Activated naive CD4-positive, alpha-beta T cell treated with Interleukin-2 at 50 U/mL for 16 hours (primary cell): ENCODE measurements at places on chromosomes 16 and 17.

DNA sequence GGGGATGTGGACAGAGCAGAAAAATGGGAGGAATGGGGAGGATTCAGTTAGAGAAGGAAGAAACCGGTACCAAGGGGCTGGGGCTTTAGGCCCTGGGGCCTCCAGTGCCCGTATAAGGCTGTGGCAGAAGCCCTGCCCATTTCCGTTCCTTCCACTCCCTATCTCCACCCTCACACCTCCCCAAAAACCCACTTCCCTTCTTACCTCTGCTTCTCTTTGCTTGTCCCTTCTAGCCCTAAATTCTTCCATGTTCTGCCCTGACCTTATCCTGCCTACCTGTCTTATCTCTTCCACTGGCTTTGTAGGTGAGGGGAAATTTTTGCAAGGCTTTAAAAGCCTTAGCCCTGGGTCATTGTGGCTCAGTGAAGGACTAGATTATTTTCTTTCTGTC lies 4.1 kb downstream of the RNF167 start:
- peak; percentile 40 for DNase-seq

GRCh38 chr16:78421181-78421708 lies 321.8 kb downstream of the WWOX start:
- no peak for DNase-seq

GRCh38 chr17:79796444-79796762 lies 474 bp downstream of the CBX8 start:
- no peak for DNase-seq

- DNase-seq = no peak
Measured at GRCh38 chr17:58703137-58703915, 10.9 kb downstream of the RAD51C start.

DNA sequence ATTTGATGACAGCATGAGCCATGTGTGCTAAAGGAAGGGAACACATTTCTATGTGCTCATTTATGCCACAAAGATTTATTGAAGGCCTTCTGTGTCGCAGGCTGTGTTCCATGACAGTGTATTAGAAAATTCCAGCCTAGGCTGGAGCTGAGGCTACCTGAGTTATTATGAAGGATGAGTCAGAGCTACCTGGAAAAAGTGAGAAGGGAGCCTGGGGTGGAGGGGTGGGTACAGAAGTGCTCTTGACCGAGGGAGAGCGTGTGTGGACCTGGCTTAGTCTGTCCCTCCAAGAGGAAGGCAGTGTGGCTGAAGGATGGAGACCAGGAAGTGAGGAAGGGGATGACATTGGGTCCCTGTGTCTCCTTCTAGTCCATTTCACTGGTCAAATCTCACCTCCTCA lies 98.3 kb downstream of the N4BP1 start:
- no peak for DNase-seq

- DNase-seq = no peak
Measured at GRCh38 chr16:69412287-69412686, 12.1 kb upstream of the CYB5B start.

- DNase-seq = no peak
Measured at GRCh38 chr16:81099958-81100357, 3.8 kb upstream of the GCSH start.

- no peak for DNase-seq
Measured at GRCh38 chr17:9729735-9730420, 61.5 kb downstream of the DHRS7C start.

DNA sequence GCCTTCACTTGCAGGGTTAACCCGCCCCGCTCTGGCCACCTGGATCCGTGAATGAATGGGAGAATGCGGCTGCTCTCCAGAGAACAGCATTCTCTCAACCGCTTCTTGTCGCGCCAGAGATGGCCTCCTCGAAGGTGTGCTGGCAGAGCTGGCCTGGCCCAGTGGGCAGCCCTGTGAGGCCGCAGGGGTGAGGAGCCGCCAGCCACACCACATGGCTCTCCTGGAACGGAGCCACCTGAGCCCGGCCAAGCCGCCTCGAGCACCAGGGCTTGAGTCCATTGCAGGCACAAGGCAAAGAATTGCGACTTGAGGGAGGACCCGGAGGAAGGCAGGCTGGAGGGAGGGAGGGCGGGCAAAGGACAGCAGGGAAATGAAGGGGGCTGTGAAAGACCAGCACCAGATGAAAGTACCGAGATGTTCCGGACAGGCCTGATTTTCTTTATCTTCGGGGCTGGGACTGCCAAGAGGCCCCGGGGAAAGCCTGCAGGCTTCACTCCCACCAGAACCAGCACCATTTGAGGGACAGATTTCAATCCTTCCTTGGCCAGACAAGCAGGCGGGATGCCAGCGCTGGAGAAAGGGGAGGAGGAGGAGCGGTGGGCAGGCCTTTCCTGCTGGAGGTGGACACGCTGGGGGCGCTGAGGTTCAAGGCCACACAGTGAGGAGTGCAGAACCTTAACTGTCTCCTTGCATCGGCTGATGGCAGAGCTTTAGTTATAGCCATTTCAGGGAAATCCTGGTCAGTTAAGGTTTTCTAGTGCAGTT lies 69.4 kb downstream of the MRC2 start:
- no peak for DNase-seq

GRCh38 chr16:86882586-86883280 lies 304.4 kb downstream of the FOXL1 start:
- no peak for DNase-seq

DNA sequence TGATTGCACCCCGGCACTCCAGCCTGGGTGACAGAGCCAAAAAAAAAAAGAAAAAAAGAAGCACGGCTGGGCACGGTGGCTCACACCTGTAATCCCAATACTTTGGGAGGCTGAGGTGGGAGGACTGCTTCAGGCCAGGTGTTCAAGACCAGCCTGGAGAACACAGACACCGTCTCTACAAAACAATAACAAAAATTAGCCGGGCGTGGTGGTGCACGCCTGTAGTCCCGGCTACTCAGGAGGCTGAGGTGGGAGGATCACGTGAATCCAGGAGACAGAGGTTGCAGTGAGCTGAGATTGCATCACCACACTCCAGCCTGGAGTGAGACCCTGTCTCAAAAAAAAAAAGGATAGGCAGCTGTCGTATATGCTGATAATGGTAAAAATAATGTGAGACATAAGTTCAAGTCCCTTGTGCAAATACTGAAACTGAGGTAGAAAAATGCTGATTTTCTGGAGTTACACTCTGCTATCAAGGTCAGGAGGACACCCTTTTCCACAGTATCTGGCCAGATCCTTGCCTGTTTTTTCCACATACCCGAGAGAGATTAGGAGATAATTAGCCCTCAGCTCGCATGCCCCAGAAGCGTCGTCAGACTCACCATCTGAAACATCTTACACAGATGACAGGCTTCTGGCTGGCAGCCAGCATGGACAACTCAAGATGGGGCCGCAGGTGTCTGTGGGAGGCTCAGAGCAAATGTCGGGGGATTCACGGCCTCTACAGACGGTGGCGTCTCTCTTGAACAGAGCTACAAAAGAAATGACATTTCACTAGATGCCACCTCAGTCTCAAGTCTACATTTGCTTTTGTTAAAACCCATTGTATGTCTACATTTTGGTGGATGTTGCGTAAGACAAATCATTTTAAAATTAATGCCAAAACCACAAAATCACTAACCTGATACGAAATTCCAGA lies 36.8 kb downstream of the WDR45B start:
- DNase-seq = no peak

DNA sequence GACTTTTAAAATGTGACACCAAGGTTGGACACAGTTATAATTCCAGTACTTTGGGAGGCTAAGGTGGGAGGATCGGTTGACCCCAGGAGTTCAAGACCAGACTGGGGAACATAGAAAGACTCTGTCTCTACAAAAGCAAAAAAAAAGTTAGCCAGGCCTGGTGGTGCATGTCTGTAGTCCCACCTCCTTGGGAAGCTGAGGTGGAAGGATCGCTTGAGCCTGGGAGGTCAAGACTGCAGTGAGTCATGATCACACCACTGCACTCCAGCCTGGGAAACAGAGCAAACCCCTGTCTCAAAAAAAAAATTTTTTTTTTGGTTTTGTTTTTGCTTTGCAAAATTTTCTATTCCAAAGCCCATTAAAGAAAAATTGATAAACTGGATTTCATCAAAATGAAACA lies 281.4 kb downstream of the BCAS3 start:
- DNase-seq = no peak

- DNase-seq = no peak
Measured at GRCh38 chr16:79647586-79647985, 47.0 kb upstream of the MAF start.

- no peak for DNase-seq
Measured at GRCh38 chr17:56680676-56681075, 87.2 kb downstream of the NOG start.

GRCh38 chr17:530851-531250 lies 178.2 kb upstream of the RPH3AL start:
- no peak for DNase-seq

- DNase-seq = no peak
Measured at GRCh38 chr16:27107185-27107592, 40.5 kb downstream of the C16orf82 start.

- no peak for DNase-seq
Measured at GRCh38 chr16:12225806-12226465, 249.4 kb downstream of the SNX29 start.

DNA sequence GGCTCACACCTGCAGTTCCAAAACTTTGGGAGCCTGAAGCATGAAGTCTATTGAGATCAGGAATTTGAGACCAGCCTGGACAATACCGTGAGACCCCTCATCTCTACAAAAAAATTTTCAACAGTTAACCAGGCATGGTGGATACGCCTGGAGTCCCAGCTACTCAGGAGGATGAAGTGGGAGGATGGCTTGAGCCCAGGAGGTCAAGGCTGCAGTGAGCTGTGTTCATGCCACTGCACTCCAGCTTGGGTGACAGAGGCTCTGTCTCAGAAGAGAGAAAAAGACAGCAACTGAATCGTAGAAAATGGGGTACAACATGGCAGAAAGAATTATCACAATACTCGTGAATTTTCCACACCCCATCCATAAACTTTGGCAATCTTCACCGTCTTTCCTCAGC lies 3.2 kb downstream of the CRK start:
- no peak for DNase-seq

GRCh38 chr17:40025991-40026815 lies 11.0 kb downstream of the CSF3 start:
- DNase-seq = peak; percentile 43

- no peak for DNase-seq
Measured at GRCh38 chr17:70492368-70492767, 323.0 kb downstream of the KCNJ2 start.

GRCh38 chr17:76027159-76027839 lies at the start of gene EVPL:
Gene EVPL (minus strand): TSS chr17:76027306. CDS start chr17:76027198, 108 bp downstream.
- no peak for DNase-seq

DNA sequence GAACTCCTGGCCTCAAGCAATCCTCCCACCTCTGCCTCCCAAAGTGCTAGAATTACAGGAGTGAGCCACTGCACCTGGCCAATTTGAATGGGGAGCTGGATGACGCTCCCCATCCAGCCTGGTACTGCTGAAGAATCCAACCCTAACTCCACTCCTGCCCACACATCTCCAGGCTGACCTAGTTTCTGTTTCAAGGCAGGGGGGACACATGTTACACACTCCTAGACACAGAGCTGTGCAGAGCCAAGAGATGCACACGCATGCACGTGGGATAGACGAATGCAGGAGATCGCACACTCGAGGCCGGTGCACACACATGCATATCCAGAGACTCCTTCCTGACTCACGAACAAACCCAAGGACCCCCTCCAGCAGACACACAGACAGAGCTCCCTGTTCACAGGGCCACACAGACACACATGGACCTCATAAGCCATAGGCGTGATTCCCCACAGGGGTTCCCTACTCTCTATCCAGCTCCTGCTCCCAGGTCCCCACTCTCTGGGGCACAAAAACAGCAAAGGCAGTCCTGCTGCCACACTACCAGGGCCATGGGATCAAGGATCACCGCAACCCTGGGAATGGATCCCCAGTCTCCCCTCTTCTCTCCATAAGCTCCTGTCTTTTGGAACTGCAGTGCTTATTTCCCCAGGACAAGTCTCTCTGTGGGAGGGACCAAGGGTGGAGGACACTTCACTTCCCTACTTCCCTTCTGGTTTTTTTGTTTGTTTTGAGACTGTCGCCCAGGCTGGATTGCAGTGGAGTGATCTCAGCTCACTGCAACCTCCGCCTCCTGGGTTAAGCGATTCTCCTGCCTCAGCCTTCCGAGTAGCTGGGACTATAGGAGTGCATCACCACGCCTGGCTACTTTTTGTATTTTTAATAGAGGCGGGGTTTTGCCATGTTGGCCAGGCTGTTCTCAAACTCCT lies 14.4 kb downstream of the EPOP start:
- DNase-seq = no peak

- no peak for DNase-seq
Measured at GRCh38 chr16:65896448-65897153, 469.9 kb upstream of the CDH5 start.

- DNase-seq = no peak
Measured at GRCh38 chr16:89275837-89276720, 58.6 kb downstream of the ZNF778 start.

DNA sequence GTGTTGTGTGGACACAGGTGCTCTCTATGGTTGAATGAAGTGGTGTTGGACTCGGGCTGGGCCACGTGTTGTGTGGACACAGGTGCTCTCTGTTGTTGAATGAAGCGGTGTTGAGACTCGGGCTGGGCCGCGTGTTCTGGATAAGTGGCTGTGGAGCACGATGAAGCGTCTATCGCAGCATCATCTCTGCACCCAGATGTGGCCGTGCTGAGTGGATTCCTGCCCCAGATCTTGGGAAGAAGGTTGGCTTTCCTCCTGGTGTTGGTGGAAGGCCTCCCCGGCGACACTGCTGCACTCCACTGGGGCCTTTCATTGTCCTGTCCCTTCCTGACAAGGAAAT lies 69.1 kb downstream of the RPTOR start:
- DNase-seq = no peak

DNA sequence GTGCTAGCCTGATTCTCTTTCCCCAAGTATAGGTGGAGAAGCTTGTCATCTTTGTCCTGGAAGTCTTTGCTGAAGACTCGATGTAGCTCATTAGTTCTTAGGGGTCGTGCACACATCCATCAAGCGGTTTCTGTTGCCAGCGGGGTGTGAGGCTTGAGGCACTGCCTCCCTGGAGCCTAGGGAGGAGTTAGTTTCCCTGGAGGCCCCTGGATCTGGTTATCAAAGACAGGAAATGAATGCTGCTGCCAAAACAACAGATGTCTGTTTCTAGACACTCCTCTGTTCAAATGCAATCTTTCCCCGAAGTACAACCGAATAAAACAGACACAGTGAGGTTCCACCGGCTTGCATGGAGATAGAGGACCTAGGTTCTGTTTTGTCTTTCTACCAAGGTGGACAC lies 17.5 kb downstream of the HS3ST4 start:
- DNase-seq = no peak

DNA sequence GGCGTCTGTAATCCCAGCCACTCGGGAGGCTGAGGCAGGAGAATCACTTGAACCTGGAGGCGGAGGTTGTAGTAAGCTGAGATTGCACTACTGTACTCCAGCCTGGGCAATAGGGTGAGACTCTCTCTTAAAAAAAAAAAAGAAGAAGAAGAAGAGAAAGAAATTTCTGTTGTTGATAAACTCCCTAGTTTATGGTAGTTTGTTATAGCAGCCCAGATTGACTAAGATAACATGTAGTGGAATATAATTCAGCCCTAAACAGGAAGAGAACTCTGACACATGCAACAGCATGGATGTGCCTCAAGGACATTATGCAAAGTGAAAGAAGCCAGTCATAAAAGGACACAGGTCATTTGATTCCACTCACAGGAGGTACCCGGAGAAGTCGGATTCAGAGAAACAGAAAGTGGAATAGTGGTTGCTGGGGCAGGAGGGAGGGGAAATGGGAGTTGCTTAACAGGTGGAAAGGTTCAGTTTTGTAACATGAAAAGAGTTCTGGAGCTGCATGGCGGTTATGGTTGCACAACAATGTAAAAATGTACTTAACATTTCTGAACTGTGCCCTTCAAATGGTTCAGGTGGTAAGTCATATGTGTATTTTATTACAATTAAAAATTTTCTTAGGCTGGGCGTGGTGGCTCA lies 26.0 kb upstream of the PRM1 start:
- no peak for DNase-seq
